T-helper 17 cell (primary cell): ENCODE measurements at places on chromosomes 1 and 21.

DNA sequence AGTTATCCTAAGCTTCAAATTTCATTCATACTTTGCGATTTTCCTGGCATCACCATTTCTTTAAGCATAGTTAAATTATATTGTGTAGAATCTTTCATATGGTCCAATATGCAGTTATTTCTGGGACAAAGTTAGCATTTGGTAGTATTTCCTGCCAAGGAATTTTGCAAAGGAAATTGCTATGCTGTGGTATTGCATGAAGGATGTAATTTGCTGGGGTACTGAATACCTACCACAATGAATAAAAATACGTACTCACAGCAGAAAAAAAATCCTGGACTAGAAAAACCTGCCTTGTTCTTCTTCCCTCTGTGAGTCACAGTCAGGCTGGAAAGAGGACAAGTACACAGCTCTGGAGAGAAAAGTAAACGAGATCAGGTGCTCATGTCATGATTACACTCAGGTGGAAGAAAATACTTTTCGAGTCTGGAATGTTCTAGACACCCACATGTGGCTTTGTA is 241.2 kb downstream of the PTBP2 start:
- DNase-seq: no peak

DNA sequence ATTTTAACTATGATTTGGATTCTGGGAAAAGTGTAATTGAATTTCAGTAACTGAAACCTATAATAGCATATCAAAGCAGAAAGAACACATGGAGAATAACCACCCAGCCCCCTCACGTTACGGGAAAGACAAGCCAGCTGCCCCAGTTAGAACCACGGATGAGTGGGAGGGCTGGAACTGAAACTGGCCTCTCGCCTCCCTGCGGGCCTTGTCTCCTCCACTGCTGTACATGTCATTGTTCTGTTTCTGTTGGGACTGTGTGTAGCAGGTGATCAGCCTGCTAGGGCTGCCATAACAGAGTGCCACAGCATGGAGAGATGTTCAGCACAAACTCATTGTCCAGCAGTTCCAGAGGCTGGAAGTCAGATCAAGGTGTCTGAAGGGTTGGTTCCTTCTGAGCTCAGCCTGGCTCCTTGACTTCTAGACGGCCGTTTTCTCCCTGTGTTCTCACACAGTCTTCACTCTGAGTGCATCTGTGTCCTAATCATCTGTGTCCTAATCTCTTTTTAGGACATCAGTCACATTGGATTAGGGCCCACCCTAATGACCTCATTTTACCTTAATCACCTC is 52.4 kb downstream of the MAP3K21 start:
- no peak for DNase-seq

GRCh38 chr1:48659801-48660200 is 116.9 kb downstream of the BEND5 start:
- DNase-seq: no peak

DNA sequence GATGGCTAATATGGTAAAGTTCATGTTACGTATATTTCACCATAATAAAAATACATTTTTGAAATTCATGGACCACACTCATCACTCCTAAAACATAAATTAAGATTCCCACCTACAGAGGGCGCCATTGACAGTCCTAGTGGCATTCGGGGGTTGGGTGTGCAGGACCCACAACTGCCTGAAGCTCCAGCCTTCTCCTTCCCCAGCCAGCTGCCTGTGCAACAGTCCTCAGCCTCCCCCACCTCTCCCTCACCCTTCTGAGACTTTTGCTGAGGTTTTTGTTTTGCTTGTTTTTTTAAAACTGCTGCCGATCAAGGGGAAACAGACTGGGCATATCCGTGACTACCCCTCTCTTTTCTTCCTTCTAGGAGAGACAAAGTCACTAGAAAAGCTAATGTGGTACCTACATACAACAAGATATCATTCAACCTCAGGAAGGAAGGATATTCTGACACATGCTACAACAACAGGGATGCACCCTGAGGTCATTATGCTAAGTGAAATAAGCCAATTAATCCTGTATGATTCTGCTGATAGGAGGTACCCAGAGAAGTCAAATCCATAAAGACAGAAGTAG is 9.2 kb upstream of the EVA1C start:
- DNase-seq: peak; percentile 53

DNA sequence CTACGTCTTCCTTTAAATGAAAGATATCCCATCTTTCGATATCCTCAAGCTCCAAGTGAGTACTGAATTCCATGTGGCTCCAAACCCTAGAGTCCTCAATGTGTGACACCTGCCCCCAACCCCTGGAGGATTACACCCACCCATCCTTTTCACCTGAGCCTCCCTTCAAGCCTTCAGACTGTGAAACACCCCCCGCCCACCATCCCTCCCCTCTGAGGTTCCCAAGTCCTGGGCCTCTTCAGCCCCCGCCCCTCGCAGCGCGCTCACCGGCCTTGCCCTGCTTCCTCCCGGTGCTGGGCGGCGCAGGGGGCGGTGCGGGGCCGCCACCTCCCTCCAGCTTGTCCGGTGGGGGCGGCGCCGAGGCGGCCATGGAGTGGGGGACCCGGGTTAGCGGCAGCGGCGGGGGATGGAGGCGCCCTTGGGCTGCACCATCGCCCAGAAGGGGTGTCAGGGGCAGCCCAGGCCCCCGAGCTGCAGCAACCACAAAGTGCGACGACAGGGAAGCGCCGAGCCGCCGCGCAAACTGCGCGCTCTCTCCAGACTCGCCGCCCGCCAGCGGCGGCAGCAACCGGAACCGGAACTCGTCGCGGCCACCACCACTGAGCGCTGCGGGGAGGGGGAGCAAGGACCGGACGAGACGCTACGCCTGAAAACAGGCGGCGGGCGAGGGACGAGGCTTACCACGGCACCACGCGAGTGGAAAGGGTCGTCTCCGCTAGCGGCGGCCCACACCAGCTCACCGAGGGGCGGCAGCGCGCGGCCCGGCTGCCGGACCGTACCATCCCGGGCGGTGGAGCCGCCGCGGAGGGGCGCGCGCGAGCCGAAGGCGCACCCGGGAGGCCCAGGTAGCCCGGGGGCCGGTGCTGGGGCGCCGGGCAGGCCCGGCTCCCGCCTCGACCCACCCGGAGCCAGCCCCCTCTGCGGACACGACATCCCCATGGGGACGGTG is at the start of gene PYGO2:
Gene PYGO2 (minus strand): TSS at position 576 of the 949 bp plus-strand sequence. CDS start 206 bp downstream, at position 370.
- peak; percentile 81 for DNase-seq

GRCh38 chr1:235866205-235866912 is at the start of gene LYST:
TSS of gene LYST (minus strand) at chr1:235866906. CDS start at chr1:235830417, 36,489 bp downstream.
- DNase-seq: peak; percentile 37

DNA sequence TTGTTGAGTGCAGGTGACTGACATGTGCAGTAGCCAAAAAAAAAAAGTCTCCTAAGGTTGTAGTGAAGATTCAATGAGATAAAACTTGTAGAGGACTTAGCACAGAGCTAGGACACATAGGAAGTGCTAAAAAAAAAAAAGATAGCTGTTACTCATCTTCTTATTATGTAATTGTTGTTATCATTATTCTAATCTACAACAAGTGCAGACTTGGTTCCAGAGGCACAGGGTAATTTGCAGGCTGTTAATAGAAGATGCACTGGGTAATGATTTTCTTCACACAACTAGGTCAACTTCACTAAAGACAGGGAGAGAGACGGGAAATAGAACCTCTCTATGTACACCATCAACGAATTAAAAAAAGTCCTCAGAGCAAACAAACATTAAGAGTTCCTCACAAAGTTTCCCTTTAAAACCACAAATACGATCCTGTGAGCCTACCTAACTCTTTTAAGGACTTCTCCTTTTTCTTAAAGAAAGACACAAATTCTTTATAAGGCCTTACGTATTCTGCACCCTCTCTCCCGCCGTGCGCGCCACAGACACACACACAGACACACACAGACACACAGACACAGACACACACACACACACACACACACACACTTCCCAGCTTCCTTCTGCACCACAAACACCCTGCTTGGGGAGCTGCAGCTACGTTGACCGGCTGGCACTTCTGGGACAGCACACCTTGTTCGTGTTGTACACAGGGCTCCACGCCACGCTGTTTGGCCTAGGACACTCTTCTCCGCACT is 49.8 kb upstream of the GADD45A start:
- no peak for DNase-seq

DNA sequence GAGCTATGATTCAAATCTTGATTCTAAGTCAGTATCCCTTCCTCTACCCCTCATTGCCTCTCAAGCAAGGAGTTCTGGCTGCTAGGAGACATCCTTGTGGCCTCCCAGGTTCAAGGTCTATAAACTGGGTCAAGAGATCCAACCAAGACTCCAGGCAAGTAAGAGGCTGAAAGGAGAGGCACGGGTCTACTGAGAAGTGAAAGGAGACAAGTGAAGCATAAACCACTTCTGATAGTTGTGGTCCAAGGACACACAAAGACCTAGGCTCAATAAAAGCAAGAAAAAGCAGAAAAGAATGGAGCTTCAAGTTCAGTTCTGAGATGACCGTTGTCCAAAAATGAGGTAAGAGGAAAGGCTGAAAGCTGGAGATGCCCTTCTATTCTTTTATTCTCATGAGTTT is 17.8 kb upstream of the PPP2R5A start:
- DNase-seq: no peak

- DNase-seq: no peak
Measured at GRCh38 chr1:185108321-185108720, 48.4 kb downstream of the TRMT1L start.

- DNase-seq: no peak
Measured at GRCh38 chr1:54738244-54738643, 22.6 kb downstream of the TTC4 start.

DNA sequence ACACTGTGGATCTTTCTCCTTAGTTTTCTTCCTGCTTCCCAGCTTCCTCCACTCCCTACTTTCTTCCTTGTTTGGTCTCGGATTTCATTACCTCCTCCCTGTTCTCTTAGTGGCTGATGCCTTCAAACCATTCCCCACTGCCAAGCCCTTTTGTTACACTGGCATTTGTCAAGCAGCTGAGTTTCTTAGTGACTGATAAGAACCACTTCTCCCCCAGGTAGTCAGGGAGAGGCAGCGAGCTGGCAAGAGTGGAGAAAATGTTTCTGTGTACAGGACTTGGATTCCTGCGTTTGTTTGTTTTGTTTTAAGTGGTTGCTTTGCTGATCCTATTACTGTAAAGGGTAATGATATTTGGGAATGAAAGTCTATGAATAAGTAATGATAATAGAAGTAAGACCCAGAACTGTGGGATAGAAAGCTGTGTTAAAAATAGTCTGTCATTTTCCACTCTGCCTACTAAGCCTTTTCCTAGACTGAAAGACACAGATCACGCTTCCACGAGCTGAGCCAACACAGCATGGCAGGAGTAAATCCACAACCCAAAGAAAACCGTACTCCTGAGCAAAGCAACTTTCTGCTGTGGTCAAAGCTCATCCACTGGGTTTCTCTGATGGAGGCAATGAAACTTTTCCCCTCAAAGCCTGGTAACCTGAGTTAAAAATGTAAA is 10.1 kb upstream of the SERTAD4 start:
- no peak for DNase-seq

DNA sequence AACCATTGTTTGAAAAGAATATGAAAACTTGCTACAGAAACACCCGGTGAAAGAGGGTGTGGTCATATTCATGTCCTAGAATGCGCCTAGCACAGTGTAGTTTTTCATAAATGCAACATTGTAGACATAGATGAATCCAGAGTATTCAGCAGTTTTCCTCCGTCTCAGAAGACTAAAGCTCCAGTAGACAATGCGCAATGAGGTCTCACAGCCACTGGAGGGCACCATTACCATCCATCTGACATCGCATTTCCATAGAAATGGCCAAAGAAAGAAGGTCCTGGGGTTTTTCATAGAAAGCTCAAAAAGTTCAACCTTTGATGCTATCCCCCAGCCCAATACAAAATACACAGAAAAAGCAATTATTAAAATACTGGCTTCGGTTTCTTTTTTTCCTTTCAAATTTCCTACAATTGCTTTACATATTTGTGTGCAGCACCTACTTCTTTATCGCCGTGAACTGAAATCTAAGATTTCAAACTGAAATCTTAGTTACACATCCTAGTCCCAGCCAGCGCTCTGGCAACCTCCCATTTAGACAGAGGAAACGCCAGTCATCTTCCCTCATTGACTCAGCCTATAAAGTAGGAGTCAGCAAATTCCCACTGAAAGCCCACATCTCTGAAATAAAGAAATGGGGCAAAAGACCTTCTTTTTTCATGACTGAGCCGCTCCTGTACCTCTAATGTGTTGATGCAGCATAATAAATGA is 3.9 kb upstream of the CD58 start:
- DNase-seq: no peak

DNA sequence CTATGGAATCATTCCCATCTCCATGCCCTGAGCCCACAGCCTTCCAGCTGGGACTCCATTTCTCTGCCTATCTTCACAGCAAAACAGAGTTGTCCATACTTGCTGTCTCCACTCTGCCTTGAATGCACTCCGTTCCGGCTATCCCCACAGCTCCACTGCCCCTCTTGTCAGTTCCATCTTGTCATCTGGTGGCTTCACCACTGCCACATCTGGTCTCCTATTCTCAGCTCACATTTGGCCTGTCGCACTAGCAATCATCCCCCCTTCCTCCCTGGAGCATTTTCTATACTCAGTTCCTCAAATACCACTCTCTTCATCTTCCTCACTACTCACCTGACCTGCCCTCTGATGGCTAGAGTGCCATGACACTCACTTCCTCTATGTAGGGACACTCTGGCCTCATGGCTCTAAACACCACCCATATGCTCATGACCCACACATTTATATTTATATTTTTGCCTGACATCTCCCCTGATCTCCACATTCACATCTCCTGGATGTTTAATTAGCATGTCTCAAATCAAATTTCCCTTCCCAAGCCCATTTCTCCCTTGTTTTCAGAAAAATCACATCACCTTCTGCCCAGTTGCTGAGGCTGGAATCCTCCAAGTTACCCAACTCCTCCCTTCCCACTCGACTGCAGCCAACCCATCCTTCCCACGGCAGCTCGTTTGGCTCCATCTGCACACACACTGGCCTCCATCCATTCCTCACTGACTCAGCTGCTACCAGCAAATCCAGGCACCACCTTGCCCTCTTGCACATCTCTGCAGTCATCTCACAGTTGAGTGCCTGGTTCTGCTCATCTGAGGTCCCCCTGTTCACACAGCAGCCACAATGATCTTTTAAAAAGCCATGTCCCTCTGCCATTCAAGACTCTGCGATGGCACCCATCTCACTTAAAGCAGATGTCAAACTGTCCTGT is 6.1 kb downstream of the ZNF692 start:
- no peak for DNase-seq

DNA sequence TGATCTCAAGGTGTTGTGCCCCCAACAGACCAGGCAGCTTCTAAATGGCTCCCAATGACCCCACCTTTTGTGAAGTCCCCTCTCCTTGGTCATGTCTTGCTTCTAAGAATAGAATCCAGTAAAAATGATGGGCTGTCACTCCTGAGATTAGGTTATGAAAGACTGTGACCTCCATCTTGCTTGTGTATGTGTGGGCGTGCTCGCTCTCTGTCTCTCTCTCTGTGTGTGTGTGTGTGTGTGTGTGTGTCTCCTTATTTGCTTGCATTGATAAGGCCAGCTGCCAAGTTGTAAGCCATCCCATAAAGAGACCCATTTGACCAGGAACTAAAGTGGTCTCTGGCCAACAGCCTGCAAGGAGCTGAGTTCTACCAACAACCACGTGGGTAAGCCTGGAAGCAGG is 22.9 kb upstream of the TMEM51 start:
- DNase-seq: no peak

- DNase-seq: no peak
Measured at GRCh38 chr1:172024516-172024915, 183.2 kb downstream of the DNM3 start.
